Activated T-helper 1 cell treated with anti-CD3 and anti-CD28 coated beads, Interleukin-12 subunit alpha, Interleukin-12 subunit beta, Interleukin-2, Interleukin-4 antibody, amounts not matched to agents 30 ng/mL and 10 ng/mL and 1 ng/mL, durations not matched to agents 14 hours and 24 hours and 36 hours (primary cell): ENCODE measurements at places on chromosomes 11 and 22.

DNA sequence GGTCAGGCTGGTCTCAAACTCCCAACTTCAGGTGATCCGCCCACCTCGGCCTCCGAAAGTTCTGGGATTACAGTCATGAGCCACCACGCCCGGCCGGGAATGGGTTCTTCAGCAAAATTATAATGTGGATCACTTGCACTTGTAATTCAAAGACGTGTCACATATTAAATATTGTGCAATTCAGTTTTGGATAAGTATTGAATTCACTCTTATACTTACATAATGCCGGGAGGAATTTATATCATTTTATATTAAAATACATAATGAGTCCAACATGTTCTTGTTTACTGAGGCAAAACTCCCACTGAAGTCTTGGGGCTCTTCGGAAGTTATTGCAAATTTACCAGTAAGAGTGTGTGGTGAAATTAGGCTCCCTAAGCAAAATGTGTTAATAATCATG is 635.2 kb upstream of the LUZP2 start:
- no peak overlapping the region for H3K27ac ChIP-seq
- no peaks in the 10 kb centered on the region for H3K4me1 ChIP-seq
- no peaks in the 10 kb centered on the region for H3K36me3 ChIP-seq

- DNase-seq, result no peak
- no peaks in the 10 kb centered on the region for H3K4me1 ChIP-seq
- no peak overlapping the region for H3K4me3 ChIP-seq
- peaks cover 23% of the 10 kb centered on the region for H3K27me3 ChIP-seq
- H3K36me3 ChIP-seq, result no peaks in the 10 kb centered on the region
Observed at GRCh38 chr11:94762208-94762607, 5.9 kb upstream of the AMOTL1 start.

- peaks cover 4% of the 10 kb centered on the region for H3K27me3 ChIP-seq
- peaks cover 38% of the 10 kb centered on the region for H3K4me1 ChIP-seq
- H3K4me3 ChIP-seq, result peak overlapping the region; percentile 91
- H3K36me3 ChIP-seq, result peaks cover 5% of the 10 kb centered on the region
Observed at GRCh38 chr22:25403284-25403810, 161.1 kb upstream of the GRK3 start.

DNA sequence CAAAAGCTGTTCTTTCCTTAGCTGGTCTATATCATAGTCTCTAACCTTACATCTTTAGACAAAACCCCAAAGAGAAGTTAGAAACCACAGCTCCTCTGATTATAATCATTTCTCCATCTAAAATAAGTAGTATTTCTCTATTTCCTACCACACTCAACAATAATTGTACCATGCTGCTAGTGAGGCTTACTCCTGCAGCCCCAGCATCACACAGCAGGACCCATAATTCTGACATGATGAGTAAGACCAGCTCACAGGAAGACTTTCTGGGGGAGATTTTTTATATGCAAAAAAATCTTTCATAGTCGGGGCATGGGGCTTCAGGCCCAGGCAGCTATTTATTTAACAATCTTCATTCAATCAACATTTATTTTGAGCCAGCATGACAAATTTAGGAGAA is 441.6 kb downstream of the DYNC2H1 start:
- no peak for DNase-seq
- H3K36me3 ChIP-seq, result no peaks in the 10 kb centered on the region
- peaks cover 4% of the 10 kb centered on the region for H3K27me3 ChIP-seq
- no peak overlapping the region for H3K27ac ChIP-seq
- H3K4me1 ChIP-seq, result no peaks in the 10 kb centered on the region

- DNase-seq, result no peak
- peaks cover 7% of the 10 kb centered on the region for H3K27me3 ChIP-seq
- no peak overlapping the region for H3K27ac ChIP-seq
- H3K4me3 ChIP-seq, result no peak overlapping the region
Observed at GRCh38 chr11:65309006-65309405, 5.7 kb upstream of the CDC42EP2 start.
